Frontal cortex (tissue), 4 donors: ENCODE measurements at places on chromosomes 13 and 19.

DNA sequence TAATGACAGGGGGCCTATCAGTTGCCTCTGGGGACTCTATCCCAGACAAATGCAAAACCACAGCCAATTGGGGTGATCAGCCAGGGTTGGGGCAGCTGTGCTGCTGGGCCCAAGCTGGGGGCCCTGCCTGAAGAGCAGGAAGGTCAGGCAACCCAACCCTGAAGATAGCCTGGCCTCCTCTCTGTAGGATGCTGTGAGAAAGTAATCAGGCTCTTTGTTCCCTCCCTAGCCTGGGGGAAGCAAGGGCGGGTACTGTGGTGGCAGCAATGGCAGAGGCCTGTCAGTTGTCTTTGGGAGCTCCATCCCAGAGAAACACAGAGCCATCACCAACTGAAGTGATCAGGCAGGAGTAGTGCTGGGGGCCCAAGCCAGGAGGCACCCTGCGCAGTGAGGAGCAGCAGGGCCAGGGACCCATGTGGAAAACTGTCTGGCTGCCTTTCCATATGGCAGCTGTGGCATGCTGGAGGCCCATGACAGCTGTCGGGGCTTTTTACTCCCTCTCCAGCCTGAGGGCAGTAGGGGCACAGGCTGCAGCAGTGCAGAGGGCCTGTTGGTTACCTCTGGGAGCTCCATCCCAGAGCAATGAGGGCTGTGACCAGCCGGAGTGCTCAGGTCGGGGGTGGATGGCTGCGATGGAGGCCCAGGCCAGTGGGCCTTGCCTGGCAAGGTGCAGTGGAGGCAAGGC is 73.6 kb upstream of the ATP12A start:
- DNase-seq, result no peak

- no peak for DNase-seq
Measured at GRCh38 chr13:107379407-107380155, 811.6 kb upstream of the ARGLU1 start.

DNA sequence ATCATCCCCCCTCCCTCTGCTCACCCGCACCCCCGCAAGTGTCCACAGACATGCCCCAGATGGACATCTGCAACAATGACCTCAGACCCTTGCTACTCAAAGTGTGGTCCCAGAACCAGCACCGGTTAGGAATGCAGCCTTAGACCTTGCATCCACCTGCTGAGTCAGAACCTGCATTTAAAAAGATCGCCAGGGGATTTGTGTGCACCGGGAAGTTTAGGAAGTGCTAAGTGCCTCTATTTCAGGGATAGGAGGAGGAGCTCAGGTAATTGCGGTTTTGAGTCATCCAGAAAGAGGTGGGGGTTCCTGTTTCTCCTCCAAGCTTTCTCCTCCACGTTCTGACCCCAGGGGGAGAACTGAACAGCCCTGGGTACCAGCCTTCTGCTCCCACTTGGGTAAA is 46.2 kb downstream of the CACNA1A start:
- DNase-seq, result no peak

DNA sequence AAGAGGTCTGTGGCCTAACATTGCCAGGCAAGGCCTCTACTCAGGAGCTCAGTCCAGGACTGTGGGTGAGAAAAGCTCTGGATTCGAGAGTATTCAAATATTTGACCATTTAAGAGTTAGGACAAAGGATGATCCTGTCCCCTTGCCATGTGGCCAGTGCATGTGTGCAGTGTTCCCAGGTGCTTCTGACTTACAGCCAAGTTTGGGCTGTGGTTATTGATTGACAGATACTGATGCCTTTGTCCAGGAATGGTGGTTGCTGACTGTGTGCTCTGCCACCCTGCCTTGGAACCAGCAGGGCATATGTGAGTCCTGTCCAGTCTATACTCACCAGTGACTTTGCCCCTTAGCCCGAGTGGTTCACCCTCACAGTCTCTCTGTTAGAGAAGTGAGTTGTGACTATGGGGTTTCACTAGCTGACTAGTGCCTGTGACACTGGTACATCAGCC is 51.9 kb downstream of the GARRE1 start:
- DNase-seq, result no peak

GRCh38 chr13:112904436-112904960 is 64.5 kb upstream of the MCF2L start:
- no peak for DNase-seq

GRCh38 chr13:79457390-79457789 is 23.6 kb upstream of the NDFIP2 start:
- DNase-seq, result no peak
